ENCODE measurements at places on chromosomes 4 and X.

- DNase-seq: no peak
These were observed 21.0 kb upstream of the FMR1 start for GRCh38 chrX:147890756-147891155.

- DNase-seq: no peak
These were observed 77.9 kb downstream of the STIM2 start for GRCh38 chr4:26938516-26938915.

DNA sequence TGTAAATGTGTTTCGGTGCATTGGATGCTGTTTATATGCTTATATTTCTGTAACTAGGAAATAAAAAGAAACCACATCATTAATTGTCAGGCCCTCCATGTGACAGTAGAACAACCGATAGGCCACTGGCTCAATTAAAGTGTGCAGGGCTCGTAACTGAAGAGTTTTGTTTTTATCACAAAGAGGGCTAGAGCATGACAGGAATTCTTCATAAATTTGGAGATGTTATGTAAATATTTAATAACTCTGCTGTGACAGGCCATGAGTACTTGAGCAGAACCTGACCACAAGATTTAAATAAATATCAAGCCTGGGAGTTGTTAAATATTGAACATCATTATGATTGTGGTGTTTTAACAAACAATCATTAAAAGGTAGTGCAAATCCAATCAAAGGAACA lies 55.9 kb downstream of the MID1 start:
- no peak for DNase-seq

- no peak for DNase-seq
These were observed 14.2 kb downstream of the SEC24D start for GRCh38 chr4:118821590-118822293.

GRCh38 chr4:19650903-19651864 lies 600.5 kb upstream of the SLIT2 start:
- no peak for DNase-seq

DNA sequence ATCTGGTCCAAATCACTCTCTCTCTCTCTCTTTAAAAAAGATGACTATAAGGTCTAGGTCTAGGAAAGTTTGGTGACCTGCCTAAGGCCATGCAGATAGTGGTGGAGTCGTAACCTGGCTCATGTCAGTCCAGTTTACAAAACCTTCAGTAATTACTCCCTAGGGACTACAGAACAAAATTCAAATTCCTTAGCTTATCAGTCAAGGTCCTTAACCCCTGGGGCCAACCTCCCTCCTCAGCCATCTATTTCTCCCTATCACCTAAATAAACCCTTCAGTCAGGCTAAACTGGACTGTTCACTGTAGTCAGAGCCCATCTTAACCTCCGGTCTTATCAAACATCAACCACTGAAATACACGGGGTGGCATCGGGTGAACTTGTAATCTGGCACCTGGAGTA lies 68.9 kb downstream of the MAP3K15 start:
- DNase-seq: no peak

DNA sequence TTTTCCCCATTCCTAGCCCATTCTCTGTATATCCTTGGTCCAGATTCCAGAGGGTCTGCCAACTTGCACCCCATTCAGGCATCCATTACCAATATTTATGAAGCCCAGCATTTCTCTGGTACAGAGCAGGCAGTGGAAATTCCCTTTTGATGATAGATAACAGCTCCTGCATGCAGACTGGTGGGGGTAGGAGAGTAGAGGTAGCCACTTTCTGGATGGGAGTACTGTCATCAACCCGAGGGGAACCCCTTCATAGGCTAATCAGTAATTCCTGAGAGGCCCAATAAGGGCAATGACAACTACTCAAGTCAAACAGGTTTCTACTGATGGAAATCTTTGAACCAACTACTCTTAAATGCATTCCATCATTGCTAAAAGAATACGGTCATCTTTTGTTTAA lies 63.7 kb downstream of the COL25A1 start:
- no peak for DNase-seq

GRCh38 chr4:187467224-187467623 lies 528.3 kb upstream of the ZFP42 start:
- no peak for DNase-seq

GRCh38 chr4:45327544-45327943 lies 601.2 kb upstream of the GNPDA2 start:
- no peak for DNase-seq

DNA sequence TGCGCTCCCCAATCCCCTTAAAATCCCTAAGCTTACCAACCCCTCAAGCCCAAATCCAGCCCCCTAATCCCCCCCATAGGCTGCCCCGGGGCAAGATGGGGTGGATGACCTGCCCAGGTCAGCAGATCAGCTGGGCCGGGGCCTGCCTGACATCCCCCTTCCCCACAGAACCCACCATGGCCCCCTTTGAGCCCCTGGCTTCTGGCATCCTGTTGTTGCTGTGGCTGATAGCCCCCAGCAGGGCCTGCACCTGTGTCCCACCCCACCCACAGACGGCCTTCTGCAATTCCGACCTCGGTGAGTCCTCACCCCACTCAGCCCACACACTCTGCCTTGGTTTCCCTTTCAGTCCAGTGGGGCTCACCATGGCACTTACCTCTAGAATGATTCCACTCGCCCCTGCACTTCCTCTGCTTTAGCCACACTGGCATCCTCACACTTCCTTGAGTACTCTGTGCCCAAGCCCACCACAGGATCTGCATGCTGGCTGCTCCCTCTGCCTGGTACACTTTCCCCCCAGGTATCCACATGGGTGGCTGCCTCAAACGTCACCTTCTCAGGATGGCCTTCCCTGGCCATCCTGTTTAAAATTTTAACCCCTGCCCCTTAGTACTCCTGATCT lies 1.1 kb downstream of the TIMP1 start:
- no peak for DNase-seq

DNA sequence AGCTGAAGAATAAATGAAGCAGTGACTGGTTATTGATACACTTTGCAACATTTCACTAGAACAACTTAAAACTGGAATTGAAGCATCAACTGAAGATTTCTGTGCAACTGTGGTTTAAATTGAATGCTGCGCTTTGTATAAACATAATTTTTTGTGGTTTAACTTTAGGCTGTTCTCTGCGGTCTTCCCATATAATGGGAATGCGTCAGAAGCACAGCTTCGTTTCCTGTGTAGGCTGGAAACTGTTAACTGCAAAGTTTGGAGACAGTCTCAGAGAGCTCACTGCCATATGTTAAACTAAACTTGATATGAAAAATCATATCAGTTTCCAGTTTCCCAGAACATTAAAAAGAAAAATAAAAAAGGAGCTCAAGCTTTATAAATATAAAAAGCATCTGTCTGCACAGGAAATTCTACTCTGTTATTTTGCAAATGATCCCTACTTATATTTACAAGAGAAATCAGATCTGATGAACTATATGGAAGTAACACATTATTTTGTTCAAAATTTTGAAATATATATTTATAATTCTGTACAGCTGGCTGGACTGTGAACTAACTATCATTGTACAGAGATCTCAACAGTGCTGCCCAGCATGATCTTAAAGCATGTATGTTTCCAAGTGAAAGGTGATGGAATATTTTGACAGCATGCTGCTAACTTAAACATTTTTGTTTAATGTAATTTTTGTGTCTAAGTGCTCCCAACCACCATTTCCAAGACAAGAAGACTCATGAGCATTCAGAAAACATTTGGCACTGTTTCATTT lies 139.9 kb downstream of the NDST3 start:
- DNase-seq: peak; percentile 14

GRCh38 chr4:160869899-160870298 lies 1293.9 kb downstream of the FSTL5 start:
- DNase-seq: no peak

GRCh38 chrX:108064613-108065012 lies 19.7 kb downstream of the VSIG1 start:
- no peak for DNase-seq

DNA sequence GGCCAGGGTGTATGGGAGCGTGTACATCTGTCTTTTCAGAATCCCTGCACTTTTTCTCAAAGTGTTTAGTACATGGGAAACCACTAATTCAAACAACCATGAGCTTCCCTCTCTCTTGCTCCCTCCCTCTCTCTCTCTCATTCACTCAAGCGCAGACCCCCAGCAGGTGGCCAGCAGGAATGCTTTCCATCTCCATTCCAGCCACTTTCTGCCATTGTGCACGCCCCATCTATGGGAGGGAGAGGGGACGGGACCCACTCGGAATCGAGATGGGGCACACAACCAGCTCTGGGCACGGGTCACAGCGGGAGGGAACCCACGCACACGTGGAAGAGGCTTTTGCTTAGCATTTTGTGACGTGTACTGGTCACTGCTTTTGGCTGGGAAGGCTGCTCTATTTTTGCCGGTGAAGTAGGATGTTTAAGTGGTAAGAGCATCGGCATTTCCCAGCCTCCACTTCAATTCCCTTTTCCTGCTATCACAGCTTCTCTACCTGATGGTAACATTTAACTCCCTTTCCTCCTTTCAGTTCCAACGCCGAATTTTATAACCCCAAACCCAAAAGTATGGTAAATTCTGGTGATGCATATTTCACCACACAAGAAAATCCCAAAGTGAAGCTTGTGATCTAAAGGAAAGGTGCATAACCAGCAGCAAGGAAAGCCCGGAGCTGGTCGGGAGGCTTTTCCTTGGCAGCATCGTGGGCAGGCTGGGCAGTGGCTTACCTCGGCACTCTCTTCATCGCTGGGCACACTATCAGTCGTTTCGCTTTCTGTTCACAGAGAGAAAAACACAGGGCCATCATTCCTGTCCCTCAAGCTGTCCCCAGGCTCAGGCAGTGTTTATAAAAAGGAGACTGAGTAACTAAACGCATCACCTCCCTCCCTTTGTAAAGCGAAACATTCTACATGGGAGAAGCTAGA lies 84.1 kb downstream of the IRF2 start:
- DNase-seq: no peak

DNA sequence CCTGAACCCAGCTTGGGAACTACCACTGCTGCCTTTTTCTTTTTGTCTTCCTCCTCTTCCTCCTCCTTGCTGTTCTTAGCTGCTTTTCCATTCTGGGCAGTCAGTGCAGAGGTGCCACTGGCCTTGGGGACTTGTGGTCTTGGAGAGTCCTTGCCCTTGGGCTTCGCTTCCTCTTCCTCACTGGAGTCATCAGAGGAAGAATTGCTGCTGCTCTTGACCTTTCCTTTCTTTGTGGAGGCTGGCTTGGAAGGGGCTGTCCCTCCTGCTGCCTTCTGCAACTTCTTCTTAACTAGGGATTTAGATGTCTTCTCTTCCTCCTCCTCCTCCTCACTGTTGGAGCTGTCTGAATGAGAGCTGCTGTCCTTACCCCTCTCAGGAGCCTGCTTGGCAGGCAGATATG lies 53.2 kb downstream of the FAM9B start:
- no peak for DNase-seq

- DNase-seq: no peak
These were observed 758 bp downstream of the SCFD2 start for GRCh38 chr4:53365121-53365485.

DNA sequence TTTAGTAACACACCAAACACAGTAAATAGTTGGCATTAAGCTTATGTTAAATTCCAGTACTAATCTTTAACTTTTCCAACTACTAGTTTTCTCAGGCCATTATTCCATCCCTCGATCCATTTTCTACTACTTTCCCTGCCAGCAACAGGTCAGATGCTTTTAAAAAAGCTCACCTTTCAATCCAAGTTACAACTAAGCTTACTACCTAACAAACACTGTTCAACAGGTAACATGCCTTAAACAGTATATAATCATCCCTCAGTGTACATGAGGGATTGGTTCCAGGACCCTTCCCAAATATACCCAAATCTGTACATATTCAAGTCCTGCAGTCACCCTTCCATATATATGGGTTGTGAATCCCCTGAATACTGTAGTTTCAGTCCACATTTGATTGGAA lies 5.5 kb downstream of the CCNA2 start:
- no peak for DNase-seq

DNA sequence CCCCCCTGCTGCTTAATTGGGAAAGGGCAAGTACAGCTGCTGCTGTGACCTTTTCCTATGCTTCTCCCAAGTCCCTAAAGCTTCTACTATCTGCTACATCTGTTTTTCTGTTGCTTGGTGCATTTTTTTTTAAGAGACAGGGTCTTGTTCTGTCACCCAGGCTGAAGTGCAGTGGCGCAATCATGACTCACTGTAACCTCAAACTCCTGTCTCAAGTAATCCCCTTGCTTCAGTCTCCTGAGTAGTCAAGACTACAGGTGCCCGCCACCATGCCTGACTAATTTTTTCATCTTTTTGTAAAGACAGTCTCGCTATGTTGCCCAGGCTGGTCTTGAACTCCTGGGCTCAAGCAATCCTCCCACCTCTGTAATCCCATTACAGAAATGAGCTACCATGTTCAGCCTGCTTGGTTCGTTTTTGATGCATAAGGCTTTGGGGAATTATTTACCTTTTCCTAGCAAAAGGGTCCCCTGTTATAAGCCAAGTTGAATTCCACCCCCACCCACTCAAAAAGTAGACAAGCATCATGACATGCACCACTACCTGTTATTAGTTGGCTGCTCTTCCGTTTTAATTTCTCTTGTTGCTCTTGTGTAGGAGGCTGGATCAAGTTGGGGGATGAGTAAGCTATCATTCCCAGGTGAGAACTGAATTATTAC lies 39.6 kb downstream of the DGKK start:
- DNase-seq: no peak

DNA sequence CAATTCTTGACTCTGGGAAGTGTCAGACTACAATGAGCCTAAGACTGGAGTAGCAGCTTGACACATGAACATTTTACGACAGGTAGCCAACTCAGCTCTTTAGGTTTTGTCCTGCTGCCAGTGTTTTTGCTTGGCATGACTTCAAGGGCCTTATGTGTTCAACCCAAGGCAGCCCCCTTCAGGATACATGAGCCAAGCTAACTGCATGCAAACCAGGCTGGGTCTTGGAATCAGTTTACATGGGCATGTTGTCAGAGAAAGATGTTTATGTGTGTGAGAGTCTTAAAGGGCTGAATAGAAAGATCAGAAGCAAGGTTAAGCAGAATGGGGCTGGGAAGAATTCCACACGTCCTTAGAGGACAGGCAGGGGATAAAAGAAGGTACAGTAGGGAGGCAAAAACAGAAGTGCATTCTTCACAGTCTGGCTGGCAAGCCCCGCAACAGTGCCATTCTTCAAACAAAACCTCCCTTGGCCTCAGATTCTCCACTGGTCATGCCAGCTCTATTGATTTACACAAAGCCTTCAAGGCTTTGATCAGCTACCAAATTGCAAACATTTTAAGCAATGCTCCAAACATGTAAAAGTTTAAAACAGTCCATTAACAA lies 97.3 kb downstream of the NKX6-1 start:
- no peak for DNase-seq

- DNase-seq: no peak
These were observed 17.9 kb upstream of the ADD1 start for GRCh38 chr4:2825740-2826139.

GRCh38 chr4:91284480-91284879 lies 1019.3 kb upstream of the GRID2 start:
- DNase-seq: no peak

GRCh38 chr4:2359591-2360395 lies 58.7 kb downstream of the ZFYVE28 start:
- no peak for DNase-seq
